ENCODE measurements at places on chromosomes 4 and X.
A peak's percentile ranks its signal among the peaks of the same experiment; 100 is the strongest.

GRCh38 chr4:28702571-28702970, 1841.9 kb downstream of the STIM2 start:
- DNase-seq: no peak

DNA sequence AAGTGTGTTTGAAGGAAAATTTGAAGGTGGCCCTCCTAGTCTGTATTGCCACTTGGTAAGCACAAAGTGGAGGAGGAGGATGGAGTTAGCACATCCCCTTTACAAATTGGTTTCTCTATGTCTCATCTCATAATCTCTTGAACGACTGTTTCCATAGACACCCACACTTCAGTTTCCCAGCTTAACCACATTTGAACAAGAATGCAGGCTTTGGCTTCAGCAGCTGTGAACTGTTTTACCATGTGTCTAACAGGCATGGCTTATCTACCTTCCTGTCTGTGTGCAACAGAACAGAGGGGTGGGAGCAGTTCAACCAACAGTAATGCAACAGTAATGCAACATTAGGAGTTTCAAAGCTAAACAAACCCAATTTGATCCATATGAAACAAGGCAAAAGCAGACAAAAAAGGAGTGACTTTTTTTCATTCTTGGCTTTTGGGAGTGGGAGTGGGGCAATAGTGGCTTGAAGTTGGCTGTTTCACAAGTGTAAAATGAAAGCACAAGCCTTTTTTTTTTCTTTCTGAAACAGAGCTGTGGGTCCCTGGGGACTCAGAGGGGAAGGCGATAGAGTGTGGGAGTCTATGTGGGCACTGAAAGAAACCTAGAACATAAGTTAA, 108.0 kb downstream of the ITM2A start:
- DNase-seq: no peak

- no peak for DNase-seq
Measured at GRCh38 chrX:119391279-119391678, 7.9 kb upstream of the SLC25A43 start.

DNA sequence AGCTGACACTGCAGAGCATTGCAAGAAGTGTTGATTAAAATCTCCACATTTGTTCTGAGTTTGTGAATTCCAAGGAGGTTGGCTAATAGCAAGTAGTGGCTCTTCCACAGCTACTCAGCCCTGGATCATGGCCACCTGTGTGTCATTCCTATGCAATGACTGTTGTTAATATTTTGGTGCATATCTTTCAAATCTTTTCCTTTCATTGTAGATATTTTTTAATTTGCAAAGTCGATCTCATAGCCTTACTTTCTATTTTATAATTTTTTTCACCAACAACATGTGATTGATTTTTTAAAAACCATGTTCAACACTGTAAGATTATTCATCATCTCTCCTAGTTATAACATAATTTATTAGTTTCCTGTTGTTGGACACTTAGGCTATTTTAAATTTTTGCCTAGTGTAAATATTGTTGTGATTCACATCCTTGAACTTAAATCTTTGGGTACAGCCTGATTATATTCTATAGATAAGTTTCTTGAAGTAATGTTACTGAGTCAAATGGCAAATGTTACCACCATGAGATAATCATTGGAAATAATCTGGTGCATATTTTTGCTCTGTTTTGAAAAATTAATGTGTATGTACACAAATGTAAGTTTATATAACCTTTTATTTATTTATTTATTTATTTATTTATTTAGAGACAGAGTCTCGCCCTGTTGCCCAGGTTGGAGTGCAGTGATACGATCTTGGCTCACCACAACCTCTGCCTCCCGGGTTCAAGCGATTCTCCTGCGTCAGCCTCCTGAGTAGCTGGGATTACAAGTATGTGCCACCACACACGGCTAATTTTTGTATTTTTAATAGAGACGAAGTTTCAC, 17.1 kb upstream of the ARHGAP10 start:
- DNase-seq: no peak

DNA sequence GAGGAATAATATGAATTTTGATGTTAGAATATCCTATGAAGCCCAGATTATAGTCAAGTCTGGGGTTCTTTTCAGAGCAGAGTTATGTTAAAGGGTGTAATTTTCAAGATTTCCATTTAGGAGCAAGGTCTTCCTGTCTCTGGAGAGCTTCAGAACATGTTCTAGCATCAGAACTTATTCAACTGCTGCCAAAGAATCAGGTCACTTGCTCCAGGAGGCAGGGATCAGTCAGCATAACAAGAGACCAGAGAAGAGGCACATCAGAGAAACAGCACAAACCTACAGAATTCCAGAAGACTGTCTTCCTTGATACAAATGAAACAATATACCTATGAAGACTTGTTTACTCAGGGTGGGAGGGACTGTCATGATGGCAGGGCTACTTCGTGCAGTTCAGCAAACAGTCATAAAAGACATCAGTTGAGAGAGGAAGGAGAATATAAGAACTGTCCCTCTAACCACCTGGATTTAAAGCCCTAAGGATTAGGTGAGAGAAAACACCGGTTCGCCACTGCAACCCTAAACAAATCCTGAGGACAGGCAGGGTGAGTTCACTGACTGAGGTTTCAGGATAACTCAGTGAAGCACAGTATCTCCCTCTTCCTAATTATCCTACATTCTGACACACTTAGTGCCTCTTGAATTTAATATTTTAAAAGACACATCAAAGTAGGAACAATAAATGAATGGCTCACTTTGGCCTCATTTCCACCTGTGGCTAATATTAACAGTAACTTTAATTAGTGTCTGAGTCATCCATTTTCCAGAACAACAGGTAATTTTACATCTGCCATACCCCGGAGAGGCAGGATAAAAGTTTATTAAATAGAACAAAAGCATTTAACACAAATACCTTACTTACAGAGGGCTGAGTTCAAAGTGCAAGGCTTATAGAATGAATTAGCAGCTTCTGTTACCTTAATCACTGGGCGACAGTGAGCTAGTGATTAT, 93.0 kb downstream of the HDAC8 start:
- no peak for DNase-seq

DNA sequence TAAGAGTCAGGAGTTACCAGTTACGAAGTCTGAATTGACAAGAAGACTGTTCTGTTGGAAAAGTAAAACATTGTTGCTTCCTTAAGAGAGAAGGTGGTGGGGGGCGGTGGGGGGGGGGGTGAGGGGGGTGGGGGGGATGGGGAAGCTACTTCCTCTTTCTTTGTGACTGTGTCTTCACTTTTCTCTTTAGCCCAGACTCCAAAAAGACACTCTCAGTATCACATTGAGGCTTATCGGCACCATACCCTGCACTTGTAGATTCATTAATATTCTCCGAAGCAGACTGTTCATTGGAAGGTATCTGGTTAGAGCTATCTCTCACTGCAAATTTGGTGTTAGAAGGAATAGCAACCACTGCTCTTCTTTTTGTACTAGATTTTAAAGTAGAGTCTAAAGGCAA, 94.5 kb upstream of the IL13RA1 start:
- no peak for DNase-seq

- DNase-seq: no peak
Measured at GRCh38 chr4:120085705-120086104, 19.1 kb upstream of the MAD2L1 start.

DNA sequence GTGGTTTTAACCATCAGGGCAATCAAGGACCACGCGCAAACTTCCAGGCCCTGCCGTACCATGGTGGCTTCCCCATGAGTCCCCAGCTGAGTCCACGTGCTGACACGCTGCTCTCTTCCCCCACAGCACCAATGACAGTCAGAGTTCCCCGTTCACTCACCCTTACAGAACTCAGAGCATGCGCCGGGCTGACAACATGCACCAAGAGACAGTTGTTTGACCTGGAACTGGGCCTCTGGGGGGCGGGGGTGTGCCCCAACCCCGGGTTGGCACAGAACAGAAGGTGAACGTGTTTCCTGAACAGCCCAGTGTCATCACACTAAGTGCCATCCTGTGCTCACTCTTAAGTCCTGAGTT, 29.4 kb downstream of the IRF2 start:
- no peak for DNase-seq

GRCh38 chr4:80989921-80990544, 40.5 kb upstream of the BMP3 start:
- DNase-seq: peak; percentile 18

- DNase-seq: no peak
Measured at GRCh38 chrX:119802546-119802945, 11.1 kb upstream of the RPL39 start.

- DNase-seq: no peak
Measured at GRCh38 chrX:70301716-70302115, 11.8 kb downstream of the KIF4A start.

DNA sequence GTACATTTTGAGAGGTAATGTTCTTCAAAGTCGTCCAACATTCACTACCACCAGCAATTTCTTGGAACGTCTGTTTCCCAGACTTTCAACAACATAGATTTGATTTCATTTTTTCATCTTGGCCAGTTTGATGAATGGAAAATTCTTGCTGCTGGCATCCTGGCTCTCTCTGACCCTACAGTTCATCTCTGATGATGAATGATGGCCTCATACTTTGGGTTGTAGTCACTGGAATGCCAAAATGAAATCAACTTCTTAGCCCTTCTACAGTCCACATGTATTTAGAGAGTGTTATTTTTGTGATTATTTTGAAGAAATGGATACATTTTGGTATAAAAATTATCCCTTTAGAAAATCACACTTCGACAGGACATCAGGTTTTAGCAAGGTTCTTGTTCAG, 8.8 kb downstream of the CHST7 start:
- DNase-seq: no peak

DNA sequence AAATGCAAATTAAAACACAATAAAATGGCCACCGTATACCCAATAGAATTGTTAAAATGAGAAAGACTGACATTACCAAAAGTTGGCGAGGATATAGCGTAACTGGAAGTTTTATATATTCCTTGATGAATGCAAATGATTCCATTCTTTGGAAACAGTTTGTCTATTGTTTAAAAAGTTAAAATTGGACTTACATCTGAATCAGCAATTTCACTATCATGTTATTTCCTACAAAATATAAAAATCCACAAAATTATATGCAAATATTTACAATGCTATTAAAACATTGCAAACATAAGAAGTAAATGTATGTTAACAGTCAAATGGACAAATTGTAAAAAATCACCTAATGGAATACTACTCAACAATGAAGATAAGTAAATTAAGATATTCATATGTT, 852.2 kb upstream of the NDST4 start:
- no peak for DNase-seq

- DNase-seq: no peak
Measured at GRCh38 chrX:646796-647195, 16.2 kb downstream of the SHOX start.

DNA sequence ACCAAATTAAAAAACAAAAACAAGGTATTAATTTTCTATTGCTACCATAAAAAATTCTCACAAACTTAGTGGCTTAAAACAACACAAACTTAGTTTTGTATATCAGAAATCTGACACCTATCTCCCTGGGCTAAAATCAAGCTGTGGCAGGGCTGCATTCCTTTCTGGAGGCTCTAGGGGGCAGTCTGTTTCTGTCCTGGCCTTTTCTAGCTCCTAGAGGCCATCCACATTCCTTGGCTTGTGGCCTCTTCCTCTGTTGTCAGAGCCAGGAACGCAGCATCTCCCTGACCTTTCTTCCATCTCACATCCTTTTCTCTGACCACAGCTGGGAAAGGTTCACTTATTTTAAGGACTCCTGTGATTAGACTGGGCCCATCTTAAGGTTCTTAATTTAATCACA, 38.9 kb upstream of the TLR2 start:
- no peak for DNase-seq

DNA sequence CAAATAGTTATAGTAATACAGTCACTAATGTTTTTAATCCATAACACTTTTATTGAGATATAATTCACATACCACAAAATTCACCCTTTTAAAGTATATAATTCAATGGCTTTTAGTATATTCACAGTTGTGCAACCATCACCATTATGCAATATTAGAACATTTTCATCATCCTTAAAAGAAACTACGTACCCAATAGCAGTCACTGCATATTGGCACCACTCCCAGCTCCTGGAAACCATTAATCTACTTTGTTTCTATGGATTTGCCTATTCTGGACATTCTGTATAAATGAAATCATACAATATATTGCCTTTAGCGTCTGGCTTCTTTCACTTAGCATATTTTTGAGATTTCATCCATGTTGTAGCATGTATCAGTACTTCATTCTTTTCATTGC, 99.3 kb downstream of the AMMECR1 start:
- no peak for DNase-seq

DNA sequence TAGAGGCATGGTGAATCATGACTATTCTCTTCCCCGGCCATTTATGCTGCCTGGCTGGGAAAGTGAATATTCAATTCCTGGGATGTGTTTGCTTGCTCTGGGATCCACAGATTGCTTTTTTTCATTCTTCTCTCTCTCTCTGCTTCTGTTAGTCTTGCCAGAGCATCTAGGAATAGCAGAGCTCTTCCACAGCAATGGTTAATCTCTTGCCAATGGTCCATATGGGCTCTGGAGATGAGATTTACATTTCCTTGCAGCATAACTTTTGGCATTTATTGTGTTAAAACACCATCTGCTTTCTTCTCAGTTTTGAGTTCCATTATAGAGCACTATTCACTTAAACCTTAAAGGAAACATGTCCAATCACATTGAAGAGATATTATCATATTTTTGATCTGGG, 59.2 kb upstream of the GUCY1A1 start:
- DNase-seq: no peak

DNA sequence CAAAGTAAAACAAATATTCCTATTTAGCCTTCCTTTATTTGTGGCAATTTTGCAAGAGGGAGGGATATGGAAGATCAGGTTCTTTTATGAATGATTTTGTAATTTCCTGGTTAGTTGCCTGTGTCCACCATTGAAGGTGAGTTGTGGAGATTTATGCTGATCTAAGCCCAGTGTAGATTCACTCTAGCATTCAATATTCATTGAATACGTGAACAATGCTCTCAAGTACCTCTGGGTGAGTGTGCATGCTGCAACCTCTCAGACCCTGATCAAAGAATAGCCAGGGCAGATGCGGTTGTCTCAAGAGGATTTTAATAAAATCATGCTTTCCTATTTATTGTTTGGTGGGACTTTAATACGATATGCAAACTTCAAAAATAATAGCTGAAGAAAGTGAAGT, 628.4 kb downstream of the SPRY1 start:
- DNase-seq: no peak
